Stimulated activated CD4-positive, alpha-beta T cell treated with anti-CD3 and anti-CD28 coated beads, TNF-alpha, amount 100 ng/mL, for 4 hours (primary cell): ENCODE measurements at places on chromosomes 6 and 20.

GRCh38 chr6:21997119-21998037 is 299.5 kb downstream of the PRL start:
- DNase-seq: no peak

DNA sequence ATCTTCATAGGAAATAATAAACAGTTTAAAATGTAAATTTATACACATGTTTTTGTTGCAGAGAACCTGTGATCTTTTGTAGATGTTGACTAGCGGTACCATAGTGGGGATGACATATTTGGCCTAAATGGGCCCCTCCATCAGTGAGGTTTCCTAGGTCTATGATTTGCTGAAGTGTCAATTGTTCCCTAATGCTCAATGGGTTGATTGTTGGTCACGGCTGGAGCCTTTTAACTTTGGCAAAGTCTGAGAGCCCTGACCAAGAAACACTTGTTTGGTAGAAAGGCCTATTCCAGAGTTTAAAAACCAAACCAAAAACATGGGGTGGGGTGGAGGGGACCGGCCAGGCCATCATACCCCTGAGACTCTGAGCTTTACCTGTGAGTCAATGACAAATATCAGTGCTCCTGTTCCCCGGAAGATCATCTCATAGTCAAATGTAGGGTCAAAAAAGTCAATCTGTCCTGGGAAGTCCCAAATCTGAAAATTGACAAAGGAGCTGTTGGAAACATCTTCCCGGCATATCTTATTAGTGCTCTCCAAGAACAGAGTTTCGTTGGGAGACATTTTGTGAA is 25.1 kb downstream of the RRAGD start:
- DNase-seq: no peak

DNA sequence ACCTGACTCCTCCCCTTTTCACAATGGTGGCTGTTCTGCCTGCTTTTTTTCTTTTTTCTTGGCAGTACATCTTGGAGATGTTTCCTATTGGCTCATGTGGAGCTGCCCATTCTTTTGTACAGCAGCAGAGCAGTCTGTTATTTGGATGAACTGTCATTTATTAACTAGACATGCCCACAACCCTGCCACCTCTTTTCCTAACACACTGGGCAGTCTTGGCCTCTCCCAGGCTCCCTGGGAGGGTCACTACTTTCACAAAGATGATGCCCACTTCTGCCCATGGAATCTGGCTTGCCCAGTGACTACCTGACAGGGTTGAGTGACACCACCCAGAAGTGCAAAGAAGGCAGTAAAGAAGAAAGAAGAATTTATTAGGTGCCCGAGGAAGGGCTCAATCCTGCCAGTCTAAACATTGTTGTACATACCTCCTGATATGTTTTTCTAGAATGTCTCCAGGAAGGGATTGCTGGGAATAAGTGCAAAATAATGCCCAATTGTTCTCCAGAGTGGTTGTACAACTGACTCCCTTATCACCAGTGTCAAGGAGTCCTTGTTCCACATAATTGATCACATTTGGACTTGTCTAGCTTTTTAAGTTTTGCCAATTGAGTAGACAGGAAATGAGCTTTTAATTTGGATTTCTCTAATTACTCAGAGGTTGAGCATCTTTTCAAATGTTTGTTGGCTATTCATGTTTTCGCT is 19.7 kb upstream of the SCRT2 start:
- no peak for DNase-seq

DNA sequence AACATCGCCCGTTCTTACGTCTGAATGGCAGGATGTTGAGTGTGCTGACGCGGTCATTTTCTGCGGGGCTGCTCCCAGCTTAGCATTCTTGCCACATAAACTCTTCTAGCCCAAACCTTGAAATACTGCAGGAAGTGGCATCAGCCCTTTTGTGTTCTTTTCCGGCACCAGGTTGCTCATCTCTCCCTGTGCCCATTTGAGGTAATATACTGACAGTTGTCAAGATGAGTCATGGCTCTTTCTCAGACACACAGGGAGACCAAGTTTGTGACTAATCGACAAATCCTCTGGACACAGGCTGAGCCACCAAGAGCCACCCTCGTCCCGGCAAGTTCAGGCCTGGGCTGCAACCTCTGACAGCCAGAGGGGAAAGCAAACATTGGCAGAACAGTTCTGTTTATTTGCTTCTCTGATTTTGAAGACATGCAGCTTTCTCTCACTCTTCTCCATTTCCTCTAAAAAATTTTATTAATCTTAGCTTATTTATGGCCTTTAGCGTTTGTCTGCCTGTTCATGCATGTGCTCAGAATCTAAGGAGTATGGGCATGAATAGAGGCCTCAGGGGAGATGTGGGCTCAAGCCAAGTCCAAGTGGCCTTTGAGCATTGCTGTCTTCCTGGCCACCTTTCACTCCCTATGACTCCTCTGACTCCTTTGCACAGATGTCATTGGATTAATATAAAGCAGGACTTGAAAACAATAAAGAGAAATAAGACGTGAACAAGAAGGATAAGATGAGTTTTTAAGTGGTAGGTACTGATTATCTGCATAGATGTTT is 328.2 kb upstream of the JAG1 start:
- DNase-seq: no peak

GRCh38 chr6:91645811-91646210 is 1058.9 kb upstream of the MAP3K7 start:
- DNase-seq: no peak

- no peak for DNase-seq
Measured at GRCh38 chr20:58706975-58707681, 14.5 kb downstream of the NPEPL1 start.

- no peak for DNase-seq
Measured at GRCh38 chr6:154821638-154822037, 88.4 kb downstream of the SCAF8 start.

GRCh38 chr6:170221052-170221752 is 69.7 kb downstream of the DLL1 start:
- DNase-seq: no peak

DNA sequence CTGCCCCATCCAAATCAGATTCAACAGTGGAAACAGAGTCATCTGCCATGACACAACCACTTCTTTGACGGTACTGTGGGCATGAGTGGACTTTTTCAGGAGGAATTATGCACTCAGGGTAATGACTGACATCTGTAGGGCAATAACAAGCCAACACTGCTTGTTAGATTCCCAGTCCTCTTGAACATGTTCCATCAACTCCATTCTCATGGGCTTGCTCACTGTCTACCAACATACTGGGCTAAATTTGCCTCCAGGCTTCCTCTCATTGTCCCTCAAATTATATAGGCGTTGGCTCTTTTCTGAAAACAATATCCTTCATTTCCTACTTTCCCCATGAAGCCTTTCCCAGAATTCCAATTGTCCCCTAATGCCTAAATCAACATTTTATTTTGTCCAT is 43.1 kb downstream of the ANKEF1 start:
- no peak for DNase-seq

DNA sequence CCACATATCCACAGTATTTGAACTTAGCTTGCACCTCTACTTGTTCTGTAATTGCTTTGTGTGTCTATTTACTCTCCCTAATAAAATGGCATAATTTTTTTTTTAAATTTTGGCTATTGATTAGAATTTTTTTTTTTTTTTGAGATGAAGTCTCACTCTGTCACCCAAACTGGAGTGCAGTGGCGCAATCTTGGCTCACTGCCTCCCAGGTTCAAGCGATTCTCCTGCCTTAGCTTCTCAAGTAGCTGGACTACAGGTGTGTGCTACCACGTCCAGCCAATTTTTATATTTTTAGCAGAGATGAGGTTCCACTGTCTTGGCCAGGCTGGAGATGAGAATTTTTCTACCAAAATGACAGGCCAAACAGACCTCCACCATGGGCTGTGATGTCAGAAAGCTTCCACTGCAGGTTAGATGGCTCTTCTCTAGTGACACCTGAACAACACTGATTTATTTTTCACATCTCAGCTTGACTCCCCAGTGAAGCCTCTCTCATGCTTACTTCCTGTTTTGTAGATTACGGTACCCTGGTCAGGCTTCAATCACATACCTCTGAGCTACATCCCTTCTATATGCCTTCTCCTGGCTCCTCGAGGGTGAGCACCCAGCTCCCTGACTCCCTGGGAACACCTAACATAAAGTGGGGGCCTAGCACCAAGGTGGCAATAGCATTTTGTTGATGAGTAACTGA is 112.8 kb downstream of the ARHGAP18 start:
- no peak for DNase-seq

- DNase-seq: no peak
Measured at GRCh38 chr6:13172291-13172690, 156.0 kb downstream of the TBC1D7 start.

- DNase-seq: no peak
Measured at GRCh38 chr6:151289399-151290007, 49.7 kb downstream of the AKAP12 start.

GRCh38 chr20:63252284-63252711 is 2.0 kb downstream of the NKAIN4 start:
- no peak for DNase-seq

GRCh38 chr20:24117383-24117782 is 128.8 kb upstream of the GGTLC1 start:
- DNase-seq: no peak

- no peak for DNase-seq
Measured at GRCh38 chr6:20584100-20584731, 50.0 kb downstream of the CDKAL1 start.

DNA sequence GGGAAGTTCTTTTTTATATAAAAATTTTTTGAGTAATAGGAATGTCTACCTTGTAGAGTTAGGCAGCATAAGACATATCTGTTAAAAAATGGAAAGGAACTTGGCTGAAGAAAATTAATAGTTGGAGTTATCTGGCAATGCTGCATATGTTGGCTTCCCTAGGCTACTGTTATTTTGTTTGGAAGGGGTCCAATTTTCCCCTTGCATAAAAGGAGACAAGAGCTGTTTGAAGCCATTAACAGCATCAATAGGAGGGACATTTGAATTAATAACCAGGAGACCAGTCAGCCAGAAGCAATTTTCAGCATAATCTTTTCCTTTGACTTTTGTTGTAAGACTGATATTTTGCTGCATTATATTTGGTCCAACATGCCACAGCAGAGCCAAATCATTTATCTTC is 80.9 kb upstream of the TAB2 start:
- DNase-seq: no peak

GRCh38 chr20:63978319-63979228 is 868 bp downstream of the SAMD10 start:
- no peak for DNase-seq

DNA sequence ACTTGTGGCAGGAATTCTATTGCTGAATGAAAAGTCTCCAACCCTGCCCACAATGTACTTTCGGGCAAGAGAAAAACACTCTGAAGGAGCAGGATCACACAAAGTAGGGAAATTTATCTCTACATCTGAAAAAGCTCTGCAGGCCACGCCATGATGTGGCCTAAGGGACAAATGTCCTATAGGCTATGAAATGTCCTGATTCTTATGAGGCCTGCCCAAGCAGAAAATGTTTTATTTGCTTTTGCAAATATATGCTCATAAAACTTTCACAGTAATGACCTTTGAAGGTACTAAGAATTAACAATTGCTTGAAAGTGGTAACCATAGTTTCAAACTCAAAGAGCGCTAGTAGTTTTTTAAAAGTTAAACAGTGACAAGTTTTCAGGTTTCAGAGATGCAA is 31.0 kb downstream of the SYCP2 start:
- no peak for DNase-seq

DNA sequence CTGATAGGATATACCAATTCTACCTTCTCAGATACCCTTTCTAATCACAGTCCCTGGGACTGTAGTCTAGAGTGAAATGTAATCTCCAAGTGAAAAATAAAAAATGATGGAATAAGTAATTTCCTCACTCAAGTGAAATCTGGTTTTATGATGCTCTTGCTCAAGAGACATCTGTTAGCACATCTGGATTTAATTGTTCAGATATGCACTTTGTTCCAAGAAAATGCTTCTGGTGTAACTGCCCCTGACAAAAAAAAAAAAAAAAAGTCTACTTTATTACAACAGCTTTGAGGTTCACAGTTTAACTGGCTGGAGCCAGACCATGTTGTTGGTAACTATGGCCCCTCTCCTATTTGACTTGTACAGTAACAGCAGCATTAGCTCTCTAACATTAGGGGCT is 251.8 kb downstream of the BTBD9 start:
- DNase-seq: no peak

DNA sequence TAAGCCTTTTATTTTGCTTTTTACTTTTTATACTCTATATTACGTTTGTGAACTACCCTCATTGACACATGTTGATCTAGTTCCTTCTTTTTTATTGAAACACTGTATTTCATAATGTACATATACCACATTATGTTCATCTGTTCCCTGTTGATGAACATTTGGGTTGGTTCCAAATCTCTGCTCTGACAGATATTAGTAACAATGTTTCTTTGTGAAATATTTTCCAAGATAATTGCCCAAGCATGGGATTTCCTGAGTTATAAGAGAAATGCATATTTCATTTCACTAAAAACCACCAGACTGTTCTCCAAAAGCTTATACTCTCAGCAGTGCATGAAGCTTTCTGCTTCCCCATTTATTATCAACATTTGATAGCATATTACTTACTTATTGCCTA is 44.2 kb upstream of the TNFRSF21 start:
- DNase-seq: no peak

DNA sequence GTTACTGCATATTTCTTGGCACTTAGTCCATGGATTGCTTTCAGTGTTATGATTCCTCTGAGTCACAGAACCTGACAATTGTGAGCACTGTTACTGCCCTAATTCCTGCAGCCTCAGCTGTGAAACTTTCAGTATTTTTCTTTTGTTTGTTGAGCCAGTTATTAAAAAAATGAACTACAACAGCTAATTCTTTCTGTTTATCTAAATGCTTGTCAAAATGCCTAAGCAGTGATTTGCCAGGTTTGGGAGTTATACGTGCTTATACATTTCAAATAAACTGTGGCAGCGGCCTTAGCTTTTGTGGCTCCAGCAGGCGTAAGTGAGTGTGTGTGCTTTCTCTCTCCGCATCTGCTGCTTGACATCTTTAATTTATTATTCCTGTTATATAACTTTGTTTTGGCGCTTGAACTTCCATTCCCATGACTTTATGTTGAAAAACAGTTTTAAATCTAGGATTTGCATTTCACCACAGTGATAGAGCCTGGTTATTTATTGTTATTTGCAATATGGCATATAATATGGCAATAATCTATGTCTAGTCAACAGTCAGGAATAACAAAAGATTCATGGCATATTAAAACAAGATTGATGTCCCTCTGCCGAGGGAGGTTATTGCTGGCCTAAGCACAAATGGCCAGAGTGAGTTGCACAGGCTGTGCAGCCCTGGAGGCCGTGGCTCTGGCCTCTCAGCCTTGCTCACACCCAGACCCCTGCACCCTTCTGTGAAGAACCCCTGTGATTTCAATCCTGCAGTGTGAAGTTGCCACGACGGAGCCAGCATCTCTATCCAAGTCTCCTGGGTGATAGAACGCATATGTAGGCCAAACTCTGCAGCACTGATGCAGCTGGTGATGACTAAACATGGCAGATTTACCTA is 303.4 kb downstream of the THBS2 start:
- DNase-seq: no peak
